ENCODE measurements at places on chromosomes 1 and 21.

DNA sequence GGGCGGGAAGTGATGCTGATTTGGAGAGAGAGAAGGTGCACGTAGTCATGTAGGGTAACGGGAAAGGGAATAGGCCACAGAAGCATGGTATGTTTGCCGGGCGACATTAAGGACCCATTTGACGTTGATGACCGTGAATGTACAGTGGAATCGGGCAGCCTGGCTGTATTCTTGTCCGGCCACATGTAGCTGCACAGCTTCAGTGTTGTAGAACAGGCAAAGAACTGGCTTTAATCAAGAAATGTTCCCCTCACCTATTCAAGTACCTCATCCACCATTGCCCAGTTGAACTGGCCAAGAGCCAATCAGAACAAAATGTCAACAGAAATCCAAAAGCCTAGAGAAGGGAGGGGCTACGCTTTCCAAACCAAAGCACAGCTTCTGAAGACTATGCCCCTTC, 104.8 kb downstream of the DHRS3 start:
- no peak for DNase-seq

- DNase-seq, result peak; percentile 87
Measured at GRCh38 chr1:156655151-156655903, 13.4 kb downstream of the BCAN start.

DNA sequence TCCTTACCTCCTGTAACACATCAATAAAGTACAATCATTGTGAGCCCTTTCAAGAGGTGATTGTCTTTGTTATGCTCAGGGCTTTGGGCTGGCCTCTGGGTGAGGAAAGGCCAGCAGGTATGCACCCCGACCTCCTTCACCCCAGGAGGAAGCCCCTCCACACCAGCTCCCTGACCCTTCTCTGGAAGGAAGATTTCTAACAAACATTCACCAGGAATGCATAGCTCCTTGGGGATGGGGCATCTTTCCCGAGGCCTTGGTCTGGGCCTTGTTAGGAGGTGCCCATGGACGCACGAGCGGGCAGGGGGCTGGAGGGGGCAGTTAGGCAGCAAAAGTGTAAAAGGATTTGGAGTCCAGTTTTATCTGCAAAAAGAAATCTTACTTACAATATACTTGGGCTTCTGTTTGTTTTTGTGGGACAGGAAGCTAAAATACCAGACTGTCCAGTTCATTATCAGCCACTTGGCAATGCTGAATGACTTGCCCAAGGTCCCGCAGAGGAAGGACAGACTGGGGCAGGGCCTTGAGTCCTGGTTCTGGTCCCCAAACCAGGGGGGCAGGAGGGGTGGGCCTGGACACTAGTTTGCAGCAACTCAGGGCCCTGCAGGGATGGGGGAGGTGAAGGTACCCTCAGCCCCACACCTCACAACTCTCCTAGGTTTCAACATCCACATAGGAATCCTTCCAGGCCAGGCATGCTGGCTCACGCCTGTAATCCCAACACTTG, 10.1 kb downstream of the ZC3H12A start:
- DNase-seq, result no peak

DNA sequence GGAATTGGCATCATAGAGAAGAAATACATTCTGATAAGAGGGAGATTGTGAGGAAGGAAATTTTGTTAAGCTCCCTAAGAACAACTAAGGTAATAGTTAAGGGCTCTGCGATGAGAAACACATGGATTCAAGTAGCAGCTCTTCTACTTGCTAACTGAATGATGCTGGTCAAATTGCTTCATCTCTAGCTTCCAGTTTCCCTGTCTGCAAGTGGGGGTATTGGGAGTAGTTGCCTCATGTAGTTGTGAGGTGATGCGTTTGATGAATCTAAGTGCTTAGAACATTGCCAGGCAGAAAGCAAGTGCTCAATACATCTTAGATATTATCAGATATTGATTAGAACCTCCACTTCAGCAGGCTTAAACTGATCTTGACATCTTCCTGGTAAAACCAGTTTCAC, 84.8 kb downstream of the CD58 start:
- no peak for DNase-seq

- DNase-seq, result no peak
Measured at GRCh38 chr1:160901768-160902167, 16.8 kb upstream of the ITLN1 start.

DNA sequence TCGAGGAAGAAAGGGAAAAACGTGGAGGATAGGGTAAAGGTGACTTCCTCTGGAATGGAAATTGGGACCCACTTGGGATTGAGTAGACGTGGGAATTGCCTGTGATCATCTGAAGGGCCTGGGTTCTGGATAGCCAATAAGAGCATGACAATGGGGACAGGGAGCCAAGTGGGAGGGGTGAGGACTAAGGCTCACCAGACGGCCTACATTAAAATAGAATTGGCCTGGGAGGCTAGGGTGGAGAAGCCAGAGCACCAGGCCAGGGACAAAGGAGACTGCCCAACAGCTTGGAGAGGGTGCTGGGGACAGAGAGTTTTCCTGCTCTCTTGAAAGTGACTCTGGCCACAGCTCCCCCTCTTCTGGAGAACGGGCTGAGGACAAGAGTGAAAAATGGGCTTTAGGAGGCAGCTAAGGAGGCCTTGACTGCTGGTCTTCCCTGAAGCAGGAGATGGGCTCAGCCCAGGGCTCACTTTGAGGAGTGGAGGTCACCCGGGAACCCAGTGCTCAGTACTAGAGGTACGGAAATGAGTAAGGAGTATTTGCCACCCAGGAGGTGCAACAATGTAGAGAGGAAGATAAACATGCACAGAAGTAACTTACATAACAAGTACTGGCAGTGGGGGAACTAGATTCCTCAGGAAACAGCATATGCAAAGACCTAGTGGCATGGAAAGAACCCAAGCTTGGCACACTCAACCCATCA, 18.8 kb downstream of the INKA2 start:
- DNase-seq, result no peak
